Stimulated activated CD8-positive, alpha-beta memory T cell treated with anti-CD3 and anti-CD28 coated beads, Interleukin-7, amount 100 ng/mL, for 4 hours (primary cell): ENCODE measurements at places on chromosomes 6 and 20.

- no peak for DNase-seq
Measured at GRCh38 chr6:126075335-126076071, 89.2 kb downstream of the TRMT11 start.

GRCh38 chr6:48071833-48072232 lies 39.2 kb downstream of the PTCHD4 start:
- no peak for DNase-seq

GRCh38 chr20:21508230-21509078 lies 5.4 kb downstream of the NKX2-2 start:
- no peak for DNase-seq

GRCh38 chr20:31485450-31486339 lies 10.6 kb downstream of the REM1 start:
- no peak for DNase-seq

DNA sequence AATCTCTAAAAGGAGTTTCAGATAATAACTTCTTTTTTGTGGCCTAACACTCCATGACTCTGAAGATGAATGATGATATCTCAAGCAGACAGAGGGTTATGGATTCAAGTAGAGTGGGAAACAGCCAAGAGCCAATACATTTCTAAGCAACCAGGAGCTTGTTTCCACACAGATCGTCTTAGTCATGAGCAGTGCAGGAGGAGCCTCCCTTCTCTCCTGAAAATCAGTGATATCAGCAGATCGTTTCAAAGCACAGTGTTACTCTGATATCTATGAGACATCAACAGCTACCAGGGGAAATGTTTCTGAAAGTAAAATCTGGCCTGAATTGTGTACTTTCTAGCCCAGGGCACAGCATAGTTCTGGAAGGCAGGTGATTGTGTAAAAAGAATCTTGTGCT lies 11.5 kb downstream of the ADGRG6 start:
- no peak for DNase-seq

- no peak for DNase-seq
Measured at GRCh38 chr20:40493071-40493470, 196.0 kb downstream of the MAFB start.

DNA sequence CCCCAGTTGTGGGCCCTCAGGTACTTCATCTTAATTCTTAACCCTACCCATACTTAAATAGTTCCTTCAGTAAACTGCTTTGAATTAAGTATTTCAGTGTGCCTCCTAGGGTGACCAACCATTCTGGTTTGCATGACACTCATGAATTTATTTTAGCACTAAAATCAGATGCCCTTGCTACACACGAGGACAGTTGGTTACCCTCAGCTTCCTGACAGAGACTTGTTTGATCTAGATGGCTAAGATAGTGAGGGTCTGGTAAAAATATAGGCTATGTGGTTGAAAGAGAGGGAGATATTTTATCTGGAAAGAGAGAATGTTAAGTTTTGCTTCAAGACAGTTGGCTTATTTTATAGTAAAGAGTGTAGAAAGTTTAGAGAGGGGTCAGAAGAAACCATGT lies 10.6 kb downstream of the PGK2 start:
- DNase-seq = no peak

GRCh38 chr6:143468026-143468425 lies 17.4 kb downstream of the PEX3 start:
- DNase-seq = no peak

GRCh38 chr20:38870733-38871559 lies 55.3 kb upstream of the FAM83D start:
- DNase-seq = peak; percentile 24

- no peak for DNase-seq
Measured at GRCh38 chr20:37071481-37071911, 24.3 kb downstream of the RBL1 start.

- DNase-seq = no peak
Measured at GRCh38 chr20:2816583-2817340, 598 bp downstream of the TMEM239 start.
